ENCODE measurements at places on chromosomes 16 and 17. TPM values are rescaled to one million over a fixed set of nuclear protein-coding genes. Genes with fewer than 3 reads are reported as not detected.

The KCNH4 gene
- total RNA-seq, result under 0.01 TPM

- DNase-seq, result no peak
These were observed 23.8 kb downstream of the COTL1 start for GRCh38 chr16:84593825-84594724.

The LRRC75A gene
- 1.6 TPM for total RNA-seq

DNA sequence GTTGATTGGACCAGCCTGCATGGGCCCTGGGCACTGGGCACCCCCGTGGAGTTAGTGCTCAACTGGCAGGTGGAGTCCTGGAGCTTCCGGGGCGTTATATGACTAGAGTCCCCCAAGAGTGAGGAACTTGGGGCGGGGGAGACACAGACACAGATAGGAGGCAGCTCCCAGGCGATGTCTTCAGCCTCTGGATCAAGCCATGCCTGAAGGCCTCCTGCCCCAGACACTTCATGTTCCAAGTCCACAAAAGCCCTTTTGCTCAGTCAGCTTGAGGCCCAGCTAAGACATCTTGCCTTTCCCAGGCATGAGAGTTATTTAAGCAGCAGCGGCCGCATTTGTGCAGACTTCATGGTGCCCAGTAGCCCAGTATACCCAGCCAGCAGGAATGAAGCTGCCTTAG, 136.6 kb upstream of the CIBAR2 start:
- DNase-seq, result no peak

The RAB37 gene
- total RNA-seq, result 2.0 TPM

GRCh38 chr17:42944211-42944610, 20.0 kb downstream of the AARSD1 start:
- no peak for DNase-seq

- DNase-seq, result peak; percentile 92
These were observed 49.9 kb upstream of the ZNF750 start for GRCh38 chr17:82889496-82890338.

DNA sequence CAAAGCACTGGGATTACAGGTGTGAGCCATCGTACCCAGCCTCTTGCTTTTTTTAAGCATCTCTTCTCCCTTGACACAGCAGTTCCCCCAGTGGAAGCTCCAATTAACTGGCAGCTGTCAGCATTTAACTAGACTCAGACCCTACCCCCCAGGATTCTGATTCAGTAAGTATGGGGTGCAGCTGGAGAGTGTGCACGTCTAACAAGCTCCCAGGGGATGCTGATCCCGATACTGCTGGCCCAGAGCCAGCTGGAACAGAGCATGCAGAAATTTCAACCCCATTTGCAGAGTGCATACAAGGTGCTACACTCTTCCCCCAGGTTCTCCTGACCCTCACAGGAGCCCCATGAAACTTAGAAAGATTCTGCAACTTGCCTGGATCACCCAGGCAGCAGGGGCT, 27.7 kb upstream of the BCO1 start:
- DNase-seq, result no peak

- DNase-seq, result no peak
These were observed 164.6 kb upstream of the ELAC2 start for GRCh38 chr17:13182450-13182849.

- DNase-seq, result no peak
These were observed 176.5 kb upstream of the CDH5 start for GRCh38 chr16:66189951-66190350.

DNA sequence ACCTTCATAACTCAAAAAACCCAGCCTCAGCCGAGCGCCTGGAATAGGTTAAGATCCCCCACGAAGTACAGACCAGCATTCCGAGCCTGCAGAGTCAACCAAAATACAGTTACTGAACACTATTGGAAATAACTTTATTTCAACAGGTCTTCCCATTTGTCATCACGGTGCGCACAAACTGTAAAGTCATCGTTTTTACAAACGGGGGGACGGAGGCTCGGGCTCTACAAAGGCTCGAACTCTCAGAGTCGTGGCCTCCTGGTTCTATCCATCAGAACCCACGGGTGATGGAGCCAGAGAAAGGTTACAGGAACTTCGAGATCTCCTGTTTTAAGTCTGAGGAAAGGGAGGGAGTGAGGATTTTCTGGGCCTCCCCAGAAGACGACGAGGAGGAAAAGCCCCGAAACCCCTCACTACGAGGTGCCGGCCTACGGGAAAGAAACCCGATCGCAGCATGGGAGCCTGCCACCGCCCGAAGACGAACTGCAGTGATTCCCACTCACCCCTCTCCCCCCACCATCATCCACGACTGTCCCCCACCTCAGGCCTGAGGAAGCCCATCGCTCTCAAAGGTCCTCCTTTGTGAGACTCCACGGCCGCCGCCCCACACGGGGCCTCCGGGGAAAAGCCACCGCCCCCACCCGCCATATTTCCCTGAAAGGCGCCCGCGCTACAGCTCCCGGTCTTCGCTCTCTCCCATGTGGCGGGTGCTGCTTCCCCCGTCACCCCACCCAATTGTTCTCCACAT, 917 bp downstream of the YWHAE start:
- peak; percentile 60 for DNase-seq

DNA sequence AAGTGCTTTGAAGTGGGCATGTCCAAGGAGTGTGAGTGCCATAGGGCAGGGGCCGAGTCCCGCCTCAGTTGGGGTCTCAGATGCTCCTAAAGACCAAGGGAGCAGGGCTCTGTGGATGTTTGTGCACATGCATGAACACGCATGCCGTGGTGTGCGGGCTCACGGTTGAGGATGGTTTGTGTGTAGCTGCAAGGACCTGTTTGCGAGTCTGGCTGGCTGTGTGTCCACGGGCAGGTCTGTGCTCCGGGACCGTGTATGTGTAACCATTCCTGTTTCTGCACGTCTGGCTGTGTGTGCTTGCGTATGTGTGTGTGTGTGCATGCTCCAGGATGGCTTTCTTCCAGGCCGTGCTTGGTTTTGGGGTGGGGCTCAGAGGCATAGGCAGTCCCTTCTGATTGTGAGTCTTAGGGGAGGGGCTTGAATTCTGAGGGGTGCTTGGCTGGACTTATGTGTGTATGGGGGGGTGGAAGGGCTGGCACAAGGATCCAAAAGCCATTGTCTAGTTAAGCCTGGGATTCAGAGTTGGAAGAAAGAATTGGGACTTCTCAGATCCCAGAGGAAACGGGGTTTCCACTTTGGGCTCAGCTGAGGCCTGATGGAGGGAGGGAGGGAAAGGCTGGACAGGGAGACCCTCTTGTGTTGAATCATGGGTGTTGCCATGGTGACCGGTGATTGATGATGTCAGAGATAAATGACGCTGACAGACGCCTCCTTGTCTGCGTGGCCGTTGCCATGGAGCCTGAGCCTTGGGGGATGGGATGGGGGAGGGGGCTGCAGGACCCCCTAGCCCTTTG, 14.4 kb downstream of the GJD3 start:
- DNase-seq, result no peak

- no peak for DNase-seq
These were observed 770.8 kb upstream of the SOX9 start for GRCh38 chr17:71349908-71350600.

GRCh38 chr17:76090517-76091129, 11.6 kb downstream of the ZACN start:
- DNase-seq, result no peak

GRCh38 chr16:68117884-68118283, 32.7 kb downstream of the NFATC3 start:
- DNase-seq, result no peak

The KRTAP4-1 gene
- not detected for total RNA-seq

The PIRT gene
- total RNA-seq, result not detected

The MXRA7 gene
- 106 TPM for total RNA-seq

GRCh38 chr16:71536752-71537499, 10.7 kb downstream of the CHST4 start:
- DNase-seq, result no peak

The BANP gene
- 45.4 TPM for total RNA-seq

GRCh38 chr17:44049294-44050060, 17.0 kb downstream of the LSM12 start:
- no peak for DNase-seq

DNA sequence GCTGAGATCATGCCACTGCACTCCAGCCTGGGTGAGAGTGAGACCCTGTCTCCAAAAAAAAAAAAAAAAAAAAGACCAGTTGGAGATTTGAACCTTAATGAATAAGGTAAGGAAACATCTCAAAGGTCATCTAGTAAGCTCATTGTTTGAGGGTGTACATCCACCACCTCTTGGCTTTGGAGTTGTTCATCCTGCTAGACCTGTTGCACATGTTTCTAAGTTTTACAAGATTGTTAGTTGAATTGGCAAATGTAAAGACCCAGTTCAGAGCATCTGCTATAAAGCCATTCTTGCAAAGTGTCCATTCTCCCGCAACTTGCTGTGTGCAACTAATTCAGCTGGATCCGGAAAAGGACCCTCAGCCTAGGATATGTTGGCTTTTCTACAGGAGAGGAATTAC, 1.5 kb downstream of the PSMD7 start:
- DNase-seq, result no peak

The PHAF1 gene
- 17.8 TPM for total RNA-seq

- no peak for DNase-seq
These were observed 3.2 kb downstream of the TNRC6C start for GRCh38 chr17:77961741-77962140.

- no peak for DNase-seq
These were observed 34.5 kb downstream of the RBFOX3 start for GRCh38 chr17:79576333-79576732.

The C16orf96 gene
- total RNA-seq, result not detected

- DNase-seq, result no peak
These were observed 563 bp upstream of the NLGN2 start for GRCh38 chr17:7407082-7407481.

The ACSM2A gene
- not detected for total RNA-seq

The PRKAR1A gene
- 331 TPM for total RNA-seq

- no peak for DNase-seq
These were observed 9.8 kb downstream of the ASPSCR1 start for GRCh38 chr17:81987161-81987770.

DNA sequence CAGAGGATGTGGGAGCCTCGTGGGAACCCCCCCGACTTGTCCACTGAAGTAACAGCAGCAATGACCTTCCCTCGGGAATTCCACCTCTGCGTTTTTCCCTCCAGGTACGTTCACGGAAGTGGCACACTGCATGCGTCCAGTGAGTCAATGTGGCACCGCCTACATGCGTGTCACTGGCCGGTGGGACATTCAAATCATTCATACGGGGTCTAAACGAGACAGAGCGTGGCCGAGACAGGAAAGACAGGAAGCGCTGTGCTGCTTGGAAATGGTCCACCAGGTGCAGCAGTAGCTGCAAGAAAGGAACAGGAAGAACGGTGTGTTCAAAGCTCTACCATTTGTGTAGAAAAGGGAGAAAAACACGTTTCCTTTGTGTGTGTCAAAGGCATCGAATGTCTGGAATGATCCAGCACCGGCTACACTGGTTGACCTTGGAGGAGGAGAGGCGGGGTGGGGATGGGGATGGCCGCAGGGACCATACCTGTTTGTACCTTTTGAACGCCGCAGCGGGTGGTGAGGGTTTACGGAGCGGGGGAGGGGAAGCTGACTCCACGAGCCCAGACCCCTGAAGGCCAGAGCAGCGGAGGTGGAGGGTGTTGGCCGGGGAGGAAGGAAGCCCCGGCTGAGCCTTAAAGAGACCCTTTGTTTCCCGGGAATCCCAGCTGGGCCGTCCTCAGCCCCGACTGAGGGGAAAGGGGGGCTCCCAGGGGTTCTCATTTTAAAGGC, 1.7 kb upstream of the PGAP6 start:
- DNase-seq, result peak; percentile 65

The SLC47A1 gene
- 8.8 TPM for total RNA-seq

- DNase-seq, result no peak
These were observed 7.4 kb upstream of the SCIMP start for GRCh38 chr17:5241861-5242671.

GRCh38 chr17:51170736-51171135, 4.5 kb downstream of the NME2 start:
- DNase-seq, result no peak

The GRIN2A gene
- 0.29 TPM for total RNA-seq

The CDR2L gene
- 8.0 TPM for total RNA-seq

The SLC47A2 gene
- total RNA-seq, result not detected

GRCh38 chr16:50038286-50038685, 13.3 kb downstream of the CNEP1R1 start:
- no peak for DNase-seq
